ENCODE measurements at places on chromosomes 4 and X. TPM values are rescaled to one million over a fixed set of nuclear protein-coding genes. Genes with fewer than 3 reads are reported as not detected.

The GSX2 gene
- total RNA-seq, result not detected

The VGLL1 gene
- 0.36 TPM for total RNA-seq

The SOX3 gene
- total RNA-seq, result not detected

- no peak for ATAC-seq
Observed at GRCh38 chr4:11625211-11625610, 196.5 kb upstream of the HS3ST1 start.

DNA sequence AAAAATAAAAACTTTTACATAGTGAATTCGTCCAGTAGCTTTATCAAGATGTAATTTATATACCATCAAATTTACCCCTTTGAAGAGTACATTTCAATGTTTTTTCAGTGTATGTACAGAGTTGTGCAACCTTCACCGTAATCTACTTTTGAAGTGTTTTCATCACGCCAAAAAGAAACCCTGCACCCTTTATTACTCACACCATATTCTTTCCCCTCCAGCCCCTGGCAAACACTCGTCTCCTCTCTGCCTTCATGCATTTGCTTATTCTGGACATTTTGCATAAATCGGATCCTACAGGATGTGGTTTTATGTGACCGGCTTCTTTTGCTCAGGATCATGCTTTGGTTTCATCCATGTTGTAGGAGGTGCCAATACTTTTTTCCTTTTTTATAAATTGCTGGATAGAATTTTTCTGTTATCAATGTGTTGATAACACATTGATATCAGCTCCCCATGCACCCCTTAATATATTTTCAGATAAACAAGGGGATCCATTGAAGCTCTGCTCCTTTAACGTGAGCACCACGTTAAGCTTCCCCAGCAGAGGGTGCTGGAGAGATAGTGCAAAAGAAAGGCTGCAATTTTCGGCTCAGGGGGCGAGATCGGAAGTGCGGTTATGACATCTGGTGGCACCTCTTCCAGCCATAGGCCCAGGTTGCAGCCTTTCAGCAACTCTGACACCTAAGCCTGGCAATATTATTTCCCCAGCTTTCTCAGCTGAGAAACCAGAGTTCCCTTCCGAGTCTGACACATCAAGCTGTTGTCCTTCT is 100.1 kb upstream of the VCX3B start:
- no peak for ATAC-seq

DNA sequence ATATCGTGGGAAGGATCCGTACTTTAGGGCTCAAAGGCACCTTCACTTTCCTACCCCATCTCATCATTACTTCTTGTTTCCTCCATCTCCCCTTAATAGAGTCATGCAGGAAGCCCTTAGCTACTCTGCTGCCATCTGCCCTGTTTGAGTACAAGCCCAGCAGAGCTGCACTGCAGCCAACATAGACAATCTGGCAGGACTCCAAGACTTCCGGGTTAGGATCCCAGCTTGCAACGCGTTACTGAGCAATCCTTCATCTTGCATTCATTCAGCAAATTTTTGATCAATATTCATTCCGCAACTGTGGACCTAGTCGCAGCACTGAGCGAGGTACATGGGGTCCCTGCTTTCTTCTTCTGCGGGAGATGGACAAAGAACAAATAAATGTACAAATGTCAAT is 344.9 kb downstream of the BCOR start:
- no peak for ATAC-seq

GRCh38 chrX:119791437-119792231 is at the start of gene RPL39:
Gene RPL39 (minus strand): TSS chrX:119791630. CDS start chrX:119791576, 54 bp downstream.
- peak; percentile 93 for ATAC-seq
